Activated naive CD4-positive, alpha-beta T cell treated with Interleukin-2 at 50 U/mL for 16 hours (primary cell): ENCODE measurements at places on chromosomes 7 and 10.

GRCh38 chr10:31668326-31668725 is 260.3 kb downstream of the ARHGAP12 start:
- DNase-seq = no peak

GRCh38 chr10:120077707-120078492 is 185.4 kb downstream of the SEC23IP start:
- DNase-seq = no peak

DNA sequence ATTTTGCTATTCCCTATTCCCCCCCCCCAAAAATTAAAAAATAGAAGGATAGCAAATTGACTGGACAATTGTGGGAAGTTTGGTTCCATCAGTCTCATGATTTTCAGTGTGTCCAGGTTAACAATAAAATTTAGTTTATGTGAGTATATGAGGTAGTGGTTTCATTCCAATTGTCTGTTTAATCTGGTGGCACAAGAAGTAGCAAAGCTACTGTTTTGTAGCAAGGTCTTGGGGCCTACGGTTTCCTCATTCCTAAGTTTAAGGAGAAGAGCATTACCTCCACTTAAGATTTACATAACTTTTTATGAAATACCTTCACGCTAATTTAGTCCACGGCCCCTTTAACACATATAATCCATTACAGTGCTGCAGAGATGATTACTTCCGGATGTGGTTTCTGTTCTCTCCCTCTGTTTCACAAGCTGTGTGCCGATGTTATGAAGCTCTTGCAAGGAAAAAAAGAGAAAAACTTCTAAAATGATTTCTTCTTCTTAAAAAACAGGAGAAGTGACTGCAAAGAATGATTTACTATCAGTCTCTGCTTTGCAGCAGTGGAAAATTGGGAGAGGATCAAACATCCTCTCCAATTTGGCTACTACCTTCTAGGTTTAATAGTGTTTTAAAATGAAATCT is 32.7 kb upstream of the NPVF start:
- no peak for DNase-seq

- DNase-seq = no peak
These were observed 38.4 kb upstream of the PLXNA4 start for GRCh38 chr7:132614428-132615318.

- no peak for DNase-seq
These were observed 29.5 kb upstream of the LEP start for GRCh38 chr7:128211626-128212025.

DNA sequence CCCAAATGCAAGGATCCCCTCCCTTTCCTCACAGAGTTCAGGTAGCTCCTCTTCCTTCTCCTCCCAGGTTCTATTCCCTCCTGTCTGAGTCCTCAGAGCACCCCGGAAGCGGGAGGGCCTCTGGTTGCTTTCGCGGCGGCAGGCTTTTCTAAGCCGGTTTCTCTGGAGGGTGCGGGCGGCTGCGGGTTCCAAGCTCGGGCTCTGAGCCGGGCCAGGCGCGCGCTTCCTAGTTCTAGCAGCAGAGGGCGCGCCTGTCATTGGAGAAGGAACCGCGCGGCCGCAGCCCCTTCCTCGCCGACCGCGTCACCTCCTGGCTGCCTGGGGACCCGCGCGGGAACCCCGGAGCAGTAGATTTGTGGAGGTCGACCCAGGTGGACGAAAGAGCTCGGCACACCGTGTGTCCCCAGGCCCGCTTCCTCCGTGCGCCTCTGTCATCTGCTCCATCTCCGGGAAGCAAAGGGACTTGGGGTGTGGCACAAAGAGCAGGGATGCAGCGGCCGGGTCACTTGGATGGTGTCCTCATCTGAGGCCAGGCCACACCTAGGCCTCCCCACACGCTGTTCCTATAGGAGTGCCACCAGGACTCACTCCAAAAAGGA is 389.0 kb upstream of the PODXL start:
- no peak for DNase-seq

GRCh38 chr10:37534166-37534565 is 323.2 kb downstream of the ZNF248 start:
- DNase-seq = no peak

GRCh38 chr10:3486346-3487065 is 298.5 kb downstream of the KLF6 start:
- no peak for DNase-seq

GRCh38 chr7:117097860-117098259 is 144.6 kb downstream of the ST7 start:
- no peak for DNase-seq
